Omental fat pad (tissue), 4 donors: ENCODE measurements at places on chromosomes 6 and 20. TPM values are rescaled to one million over a fixed set of nuclear protein-coding genes. Genes with fewer than 3 reads are reported as not detected.

GRCh38 chr20:47274401-47275108, 81.9 kb downstream of the ZMYND8 start:
- DNase-seq, result no peak

DNA sequence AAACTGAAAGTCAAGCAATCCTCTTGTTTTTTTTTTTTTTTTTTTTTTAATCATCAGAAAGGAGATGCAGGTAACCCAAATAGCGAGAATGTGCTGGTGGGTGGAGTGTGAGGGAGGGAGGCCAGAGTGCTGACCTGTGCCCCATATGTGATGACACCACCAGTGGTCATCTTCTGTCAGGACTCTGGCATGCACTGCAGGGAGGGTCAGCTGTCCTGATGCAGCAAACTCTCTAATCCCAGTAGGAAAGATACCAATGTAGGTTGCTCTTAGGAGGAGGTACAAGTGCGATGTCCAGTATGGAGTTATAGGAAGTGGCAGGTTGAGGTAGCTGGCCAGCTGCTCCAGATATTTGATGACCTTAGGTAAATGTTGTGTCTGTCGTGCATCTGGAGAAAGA, 2.8 kb upstream of the CST4 start:
- no peak for DNase-seq

The GLP1R gene
- not detected for total RNA-seq

DNA sequence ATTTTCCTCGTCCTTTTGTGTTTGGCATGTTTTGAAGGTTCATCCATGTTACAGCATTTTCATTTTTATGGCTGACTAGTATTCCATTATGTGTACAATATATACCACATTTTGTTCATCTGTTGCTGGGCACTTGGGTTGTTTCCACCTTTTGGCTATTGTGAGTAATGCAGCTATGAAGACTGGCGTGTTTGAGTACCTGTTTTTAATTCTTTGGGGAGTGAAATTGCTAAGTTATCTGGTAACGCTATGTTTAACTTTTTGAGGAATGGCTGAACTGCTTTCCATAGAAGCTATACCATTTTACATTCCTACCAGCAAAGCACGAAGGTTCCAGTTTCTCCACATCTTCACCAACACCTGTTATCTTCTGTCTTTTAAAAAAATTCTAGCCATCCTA, 37.0 kb upstream of the MYL9 start:
- no peak for DNase-seq

GRCh38 chr6:166795879-166796278, 160.5 kb downstream of the RNASET2 start:
- DNase-seq, result no peak

GRCh38 chr20:40571639-40572038, 117.4 kb downstream of the MAFB start:
- DNase-seq, result no peak

The ORC3 gene
- 13.1 TPM for total RNA-seq

DNA sequence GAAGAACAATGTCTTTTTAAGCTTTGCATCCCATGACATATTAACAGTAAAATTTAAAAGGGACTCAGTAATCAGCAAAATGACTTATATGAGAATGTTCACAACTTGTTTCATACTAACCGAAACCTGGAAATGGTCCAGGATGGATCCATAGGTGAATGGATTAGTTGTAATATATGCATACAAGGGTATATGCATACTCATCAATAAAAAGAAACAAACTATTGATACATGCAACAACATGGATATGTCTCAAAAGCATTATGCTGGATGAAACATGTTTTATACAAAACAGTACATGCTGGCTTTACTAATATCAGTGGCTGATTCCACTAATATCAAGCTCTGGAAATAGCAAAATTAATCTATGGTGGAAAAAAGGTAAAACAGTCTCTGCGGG, 108.5 kb upstream of the HIVEP1 start:
- DNase-seq, result no peak

DNA sequence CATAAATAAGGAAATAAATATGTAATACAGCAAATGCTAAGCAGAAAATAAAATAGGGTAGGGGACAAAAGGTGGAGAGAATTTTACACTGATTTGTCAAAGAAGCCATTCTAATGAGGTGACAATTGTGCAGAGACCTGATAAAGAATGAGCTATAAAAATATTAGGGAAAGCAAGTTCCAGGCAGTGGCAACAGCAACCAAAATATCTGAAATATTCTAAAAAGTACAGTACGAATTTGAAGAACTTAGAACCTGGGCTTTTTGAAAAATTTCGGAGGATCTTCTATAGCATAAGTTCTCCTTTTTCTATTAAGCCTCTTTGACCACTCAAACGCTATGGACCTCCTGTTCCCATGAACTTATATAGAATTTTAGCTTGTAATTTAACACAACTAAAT, 98.0 kb upstream of the FAM184A start:
- DNase-seq, result no peak

DNA sequence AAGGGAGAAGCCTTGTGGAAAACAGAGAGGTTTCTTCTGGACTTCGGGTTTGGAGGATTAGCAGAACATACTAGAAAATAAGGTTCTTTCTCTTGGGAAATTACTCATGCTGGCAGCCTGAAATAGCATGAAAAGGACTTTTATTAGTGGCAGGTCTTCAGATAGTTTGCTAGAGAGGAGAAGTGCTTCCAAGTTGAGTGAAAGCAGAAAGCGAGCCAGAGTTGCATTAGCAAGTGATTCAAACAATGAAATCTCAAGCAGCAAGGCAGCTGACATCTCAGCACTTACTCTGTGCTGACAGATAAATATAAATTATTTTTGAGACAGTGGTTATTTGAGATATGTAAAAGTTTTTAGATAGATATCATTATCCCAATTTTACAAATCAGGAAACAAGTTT, 91.9 kb downstream of the PLCB4 start:
- no peak for DNase-seq

The TMEM200A gene
- total RNA-seq, result 0.79 TPM

The COL10A1 gene
- total RNA-seq, result not detected

DNA sequence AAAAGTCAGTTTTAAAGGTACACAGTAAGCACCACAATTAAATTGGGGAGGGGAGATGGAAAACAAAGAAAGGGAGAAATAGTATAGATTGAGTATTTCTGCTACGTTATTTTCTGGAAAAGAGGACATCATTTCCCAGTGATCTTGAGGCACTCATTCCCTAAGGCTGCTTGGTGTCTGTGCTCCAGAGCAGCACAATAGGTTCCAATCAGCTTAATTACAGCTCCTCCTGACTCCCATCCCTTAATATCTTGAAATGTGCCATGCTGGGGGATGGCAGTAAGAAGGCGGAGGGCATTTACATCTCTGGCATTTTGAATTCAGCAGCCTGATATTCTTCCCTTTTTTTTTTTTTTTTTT, 39.5 kb upstream of the BEND3 start:
- DNase-seq, result no peak

GRCh38 chr20:12715371-12715770, 293.4 kb upstream of the SPTLC3 start:
- DNase-seq, result no peak

The CST9L gene
- not detected for total RNA-seq

GRCh38 chr20:12875510-12875909, 133.3 kb upstream of the SPTLC3 start:
- no peak for DNase-seq
